Activated CD4-positive, alpha-beta T cell treated with anti-CD3 and anti-CD28 coated beads, Interleukin-2, amount 50 U/mL, for 16 hours (primary cell): ENCODE measurements at places on chromosomes 1 and 21.

DNA sequence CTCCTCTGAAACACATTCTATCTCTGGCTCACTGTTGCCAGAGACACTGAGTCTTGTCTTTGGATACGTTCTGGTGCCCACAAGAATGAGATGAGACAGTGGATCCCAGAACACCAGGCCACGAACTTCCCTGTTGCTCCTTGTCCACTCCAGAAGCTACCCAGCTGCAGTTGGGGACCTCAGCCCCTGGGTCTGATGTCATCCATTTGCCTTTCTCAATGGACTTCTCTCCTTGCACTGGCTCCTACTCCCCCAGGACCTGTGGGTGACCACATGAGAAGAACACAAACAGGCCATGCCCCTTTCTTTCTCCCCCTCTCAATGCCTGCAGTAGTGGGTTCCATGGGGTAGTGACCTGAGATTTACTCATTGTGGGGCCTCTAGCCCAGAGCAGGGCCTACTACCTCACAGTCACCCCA, 5.9 kb downstream of the NBPF1 start:
- no peak for DNase-seq

GRCh38 chr1:208100906-208101305, 143.3 kb downstream of the PLXNA2 start:
- DNase-seq, result no peak

GRCh38 chr1:116909512-116910378, at the start of gene PTGFRN:
Gene PTGFRN, plus strand, starts transcription at chr1:116909916. Its CDS starts 288 bp downstream, at chr1:116910204.
- DNase-seq, result no peak

GRCh38 chr1:99782397-99782796, 16.0 kb upstream of the FRRS1 start:
- DNase-seq, result no peak

DNA sequence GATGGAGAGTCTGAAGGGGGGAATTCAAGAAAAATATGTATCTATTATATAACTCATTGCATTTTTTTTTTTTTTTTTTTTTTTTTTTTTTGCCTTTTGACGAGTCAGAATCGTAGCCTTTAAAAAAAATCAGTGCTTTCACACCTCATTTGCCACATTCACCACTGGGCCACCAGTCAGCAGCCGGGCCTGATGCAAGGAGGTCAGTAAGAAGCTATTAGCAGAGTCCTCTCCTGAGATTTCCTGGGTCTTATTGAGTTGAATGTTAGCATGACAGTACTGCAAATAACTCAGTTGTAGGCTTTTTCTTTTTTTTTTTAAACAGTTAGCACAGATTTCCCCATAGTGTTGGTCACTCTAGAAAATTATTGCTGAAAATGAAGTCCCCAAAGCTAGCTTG, 139.8 kb downstream of the SPATA17 start:
- no peak for DNase-seq

DNA sequence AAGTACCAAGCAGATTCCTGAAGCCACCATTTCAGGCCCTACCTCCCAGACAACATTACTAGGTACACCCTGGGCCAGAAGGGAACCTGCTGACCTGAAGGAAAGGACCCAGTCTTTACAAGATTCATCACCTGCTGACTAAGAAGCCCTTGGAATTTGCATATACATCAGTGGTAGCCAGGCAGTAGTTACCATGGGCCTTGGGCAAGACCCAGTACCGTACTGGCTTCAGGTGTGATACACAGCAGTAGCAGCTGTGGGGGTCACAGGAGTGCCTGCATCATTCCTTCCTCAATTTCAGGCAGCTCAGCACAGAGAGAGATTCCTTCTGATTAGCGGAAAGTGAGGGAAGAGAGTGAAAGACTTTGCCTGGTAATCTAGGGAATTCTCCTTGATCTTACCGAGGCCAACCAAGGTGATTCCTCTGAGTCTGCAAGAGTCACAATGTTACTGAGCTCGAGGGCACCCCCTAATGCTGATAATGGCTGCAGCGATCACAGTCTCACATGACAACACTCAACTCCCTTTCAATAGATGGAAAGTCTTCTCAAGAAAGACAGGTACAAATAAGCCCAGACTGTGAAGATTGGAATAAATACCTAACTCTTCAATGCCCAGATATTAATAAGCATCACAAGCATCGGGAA, 22.0 kb upstream of the UHMK1 start:
- DNase-seq, result no peak

DNA sequence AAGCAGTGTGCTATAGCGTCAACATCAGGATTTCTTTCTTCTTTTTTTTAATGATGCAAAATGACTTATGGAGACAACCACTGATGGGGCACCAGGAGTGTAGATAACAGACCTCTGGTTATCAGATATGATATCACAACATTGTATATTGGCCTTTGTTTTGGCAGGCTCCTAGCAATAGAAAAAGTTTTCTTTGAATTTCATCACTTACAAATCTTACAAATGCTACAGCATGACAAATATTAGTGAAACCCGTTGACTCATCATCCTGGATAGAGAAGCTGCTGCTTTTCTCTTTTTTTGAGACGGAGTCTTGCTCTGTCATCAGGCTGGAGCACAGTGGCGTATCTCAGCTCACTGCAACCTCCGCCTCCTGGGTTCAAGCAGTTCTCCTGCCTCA, 92.9 kb downstream of the LTN1 start:
- DNase-seq, result peak; percentile 16

- DNase-seq, result no peak
These were observed 5.3 kb upstream of the DPT start for GRCh38 chr1:168734271-168734670.
